ENCODE measurements at places on chromosomes 3 and 15.

DNA sequence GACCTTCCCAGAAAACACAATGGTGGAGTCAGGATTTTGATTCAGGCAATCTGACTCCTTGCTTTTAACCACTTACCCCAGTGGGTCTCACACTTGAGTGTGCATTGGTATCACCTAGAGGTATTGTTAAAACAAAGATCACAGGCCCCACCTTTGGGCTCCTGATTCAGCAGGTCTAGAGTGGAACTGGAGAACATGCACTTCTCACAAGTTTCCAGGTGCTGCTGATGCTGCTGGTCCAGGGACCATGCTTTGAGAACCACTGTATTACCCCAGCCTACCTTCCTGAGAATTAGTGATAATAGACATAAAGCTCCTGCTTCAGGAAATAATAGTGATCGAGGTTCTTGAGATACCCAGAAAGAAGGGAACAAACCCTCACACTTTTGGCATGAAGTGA, 466.9 kb downstream of the EPHB1 start:
- DNase-seq = no peak

- DNase-seq = no peak
These were observed 109.1 kb downstream of the PPP2R3A start for GRCh38 chr3:136074546-136075170.

GRCh38 chr3:62558549-62559112, 185.3 kb upstream of the FEZF2 start:
- no peak for DNase-seq

- DNase-seq = no peak
These were observed 26.1 kb downstream of the GOLGB1 start for GRCh38 chr3:121723485-121723884.

- no peak for DNase-seq
These were observed 11.4 kb upstream of the OCA2 start for GRCh38 chr15:28110481-28110881.

Measured in stimulated activated CD4-positive, alpha-beta T cell treated with anti-CD3 and anti-CD28 coated beads, Interleukin-4, amount 100 ng/mL, for 48 hours (primary cell).